ENCODE measurements at places on chromosomes 16 and 17. TPM values are rescaled to one million over a fixed set of nuclear protein-coding genes. Genes with fewer than 3 reads are reported as not detected.

The CTRB2 gene
- not detected for total RNA-seq

The CLEC18B gene
- total RNA-seq = 0.39 TPM

The KRTAP2-1 gene
- total RNA-seq = not detected

The SLFN12L gene
- total RNA-seq = not detected

The KRT36 gene
- not detected for total RNA-seq

The ADAT1 gene
- 38.7 TPM for total RNA-seq

The MYADML2 gene
- total RNA-seq = not detected

The NPIPB9 gene
- total RNA-seq = 1.7 TPM

The CRYBA1 gene
- not detected for total RNA-seq

The PRSS21 gene
- total RNA-seq = not detected

The LDHD gene
- 0.87 TPM for total RNA-seq

The COIL gene
- total RNA-seq = 15.0 TPM

The G6PC1 gene
- total RNA-seq = not detected

The CCDC40 gene
- 7.5 TPM for total RNA-seq

The CFAP52 gene
- total RNA-seq = not detected

The TAT gene
- total RNA-seq = 0.06 TPM

The OR1A1 gene
- total RNA-seq = not detected

The SLC4A1 gene
- total RNA-seq = not detected

The EVI2A gene
- total RNA-seq = not detected

The KCTD19 gene
- total RNA-seq = 0.39 TPM

The TERB1 gene
- total RNA-seq = not detected

The UMOD gene
- total RNA-seq = not detected

The DNASE1L2 gene
- 1.1 TPM for total RNA-seq

The TSNAXIP1 gene
- 0.48 TPM for total RNA-seq

The ZNF598 gene
- 54.4 TPM for total RNA-seq

The TMIGD1 gene
- not detected for total RNA-seq

The CENPV gene
- 159 TPM for total RNA-seq

The EFNB3 gene
- total RNA-seq = 1.4 TPM

The FNDC8 gene
- 0.07 TPM for total RNA-seq

The FGF11 gene
- total RNA-seq = 1.0 TPM

The HOXB2 gene
- total RNA-seq = 0.65 TPM

The EIF1 gene
- total RNA-seq = 1,323 TPM

The GRB7 gene
- total RNA-seq = 3.1 TPM

The HBA1 gene
- 1.6 TPM for total RNA-seq

The DNAAF1 gene
- 0.46 TPM for total RNA-seq
